ENCODE measurements at places on chromosomes 12 and 14. TPM values are rescaled to one million over a fixed set of nuclear protein-coding genes. Genes with fewer than 3 reads are reported as not detected.

The ADCY4 gene
- 1.6 TPM for total RNA-seq

The NANOG gene
- not detected for total RNA-seq

DNA sequence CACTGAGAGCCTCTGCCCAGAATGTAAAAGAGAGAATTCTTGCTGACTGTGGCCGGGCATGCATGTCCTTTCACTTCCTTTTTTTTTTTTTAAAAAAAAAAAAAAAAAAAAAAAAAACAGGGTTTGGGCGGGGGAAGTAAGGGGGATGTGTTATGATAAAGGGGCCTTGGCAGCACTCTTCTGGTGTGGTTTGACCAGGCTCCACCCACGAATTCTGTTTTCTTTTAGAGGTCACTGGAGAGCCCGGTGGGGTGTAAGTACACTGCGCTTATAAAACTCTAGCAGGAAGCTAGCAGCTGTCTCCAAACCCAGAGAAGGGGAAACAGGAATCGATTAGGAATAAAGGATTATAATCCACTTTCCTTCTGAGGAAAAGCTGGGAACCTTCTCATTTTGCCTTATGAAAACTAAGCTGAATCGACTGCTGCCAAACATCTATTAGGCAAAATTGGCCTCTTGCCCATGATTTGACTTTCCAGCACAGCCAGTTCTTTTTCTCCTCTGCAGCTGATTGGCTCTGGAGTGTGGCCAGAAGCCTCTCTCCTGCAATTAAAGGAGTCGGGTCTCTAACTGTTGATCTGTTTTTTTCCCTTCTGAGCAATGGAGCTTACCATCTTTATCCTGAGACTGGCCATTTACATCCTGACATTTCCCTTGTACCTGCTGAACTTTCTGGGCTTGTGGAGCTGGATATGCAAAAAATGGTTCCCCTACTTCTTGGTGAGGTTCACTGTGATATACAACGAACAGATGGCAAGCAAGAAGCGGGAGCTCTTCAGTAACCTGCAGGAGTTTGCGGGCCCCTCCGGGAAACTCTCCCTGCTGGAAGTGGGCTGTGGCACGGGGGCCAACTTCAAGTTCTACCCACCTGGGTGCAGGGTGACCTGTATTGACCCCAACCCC lies 27.7 kb upstream of the HIGD1C start:
- H3K36me3 ChIP-seq = no peaks in the 10 kb centered on the region
- peak; percentile 74 for DNase-seq
- no peaks in the 10 kb centered on the region for H3K27me3 ChIP-seq
- H3K27ac ChIP-seq = peak overlapping the region; percentile 53
- H3K4me1 ChIP-seq = peaks cover 17% of the 10 kb centered on the region

GRCh38 chr12:108573317-108573716 lies 10.9 kb downstream of the ISCU start:
- DNase-seq = no peak
- no peak overlapping the region for H3K27ac ChIP-seq
- H3K27me3 ChIP-seq = no peaks in the 10 kb centered on the region
- peaks cover 24% of the 10 kb centered on the region for H3K36me3 ChIP-seq
- H3K4me3 ChIP-seq = no peak overlapping the region

DNA sequence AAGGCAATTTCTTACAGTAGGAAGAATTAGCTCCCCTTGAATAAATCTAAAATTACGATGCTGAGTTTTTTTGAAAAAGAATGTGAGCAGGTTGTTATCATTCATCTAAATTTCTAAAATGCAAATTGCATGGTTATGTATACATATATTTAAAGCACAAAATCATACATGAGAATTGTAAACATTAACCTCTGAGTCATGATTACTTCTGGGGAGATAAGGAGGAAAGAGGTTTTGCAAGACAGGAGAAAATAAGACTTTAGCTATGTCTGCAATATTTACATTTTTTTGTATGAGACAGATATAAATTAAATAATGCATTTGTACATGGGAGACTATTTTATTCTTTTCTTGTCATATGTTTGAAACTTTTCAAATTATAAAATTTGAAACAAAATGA lies 72.2 kb downstream of the TSPAN8 start:
- no peaks in the 10 kb centered on the region for H3K36me3 ChIP-seq
- no peak overlapping the region for H3K4me3 ChIP-seq
- no peak for DNase-seq
- H3K27ac ChIP-seq = no peak overlapping the region
- no peaks in the 10 kb centered on the region for H3K27me3 ChIP-seq
- no peaks in the 10 kb centered on the region for H3K4me1 ChIP-seq
